Right renal cortex interstitium (tissue), 3 donors: ENCODE measurements at places on chromosomes 1 and 21.

DNA sequence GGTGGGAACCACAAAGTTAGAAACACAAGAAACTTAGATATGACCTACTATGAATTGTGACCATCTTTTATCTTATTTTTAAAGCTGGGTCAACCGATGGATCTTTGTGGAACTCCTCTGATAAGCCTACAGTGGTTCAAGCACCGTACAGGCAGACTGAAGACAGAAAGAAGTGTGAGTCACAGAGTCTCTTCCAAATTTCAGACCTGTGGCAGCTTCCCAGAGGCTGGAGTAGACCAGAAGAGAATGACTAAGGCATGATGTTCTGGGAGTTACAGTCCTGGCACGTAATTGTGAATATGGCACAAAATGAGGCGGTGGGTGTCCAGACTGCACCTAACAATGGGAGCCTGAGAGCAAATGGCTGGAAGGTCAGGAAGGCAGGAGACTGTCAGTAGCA lies 70.0 kb downstream of the LMO4 start:
- DNase-seq = no peak

DNA sequence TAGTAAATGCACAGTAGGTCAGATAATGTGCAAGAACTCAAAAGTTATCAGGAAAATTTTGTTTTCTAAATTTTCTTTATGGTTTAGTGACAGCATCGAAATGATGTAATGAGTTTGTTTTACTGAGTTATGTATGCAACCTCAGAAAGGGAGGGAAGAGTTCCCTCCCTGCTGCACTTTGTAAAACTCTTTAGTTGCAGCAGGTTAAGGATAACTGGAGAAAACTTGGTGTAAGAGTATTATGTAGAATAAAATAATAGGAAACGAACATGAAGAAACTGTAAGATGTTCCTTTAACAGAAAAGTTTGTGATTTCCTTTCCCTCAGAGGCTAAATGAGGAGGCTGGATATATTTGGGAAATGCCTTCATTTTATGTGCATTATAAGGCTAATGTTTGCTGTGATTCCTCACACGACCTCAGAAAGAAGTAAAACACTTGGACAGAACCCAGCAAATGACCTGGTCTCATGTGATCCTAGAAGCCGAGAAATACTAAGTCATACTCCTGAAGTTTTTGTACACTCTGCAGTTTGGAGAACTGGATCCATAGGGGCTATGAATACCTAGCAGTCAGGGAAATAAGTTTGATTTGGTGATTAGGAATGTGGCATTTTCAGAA lies 35.4 kb downstream of the ADGRL2 start:
- DNase-seq = no peak

DNA sequence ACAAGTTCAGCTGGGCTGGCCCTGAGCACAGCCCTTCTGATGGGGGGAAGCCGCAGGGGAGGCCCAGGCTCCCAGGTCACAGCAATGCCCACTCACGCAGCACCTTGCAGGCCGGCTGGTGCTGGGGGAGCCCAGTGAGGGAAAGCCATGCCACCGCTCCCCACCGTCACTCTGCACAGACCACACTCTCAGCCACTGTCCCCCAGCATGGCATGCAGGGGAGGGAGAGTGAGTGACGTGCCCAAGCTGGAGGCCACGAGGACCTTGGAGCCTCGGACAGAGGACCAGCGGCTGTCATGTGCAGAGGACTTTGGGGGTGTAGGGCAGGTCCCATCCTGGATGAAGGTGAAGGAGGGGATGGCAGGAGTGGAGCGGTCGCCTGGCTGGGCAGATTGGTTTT lies 25.1 kb downstream of the SLC45A1 start:
- no peak for DNase-seq

DNA sequence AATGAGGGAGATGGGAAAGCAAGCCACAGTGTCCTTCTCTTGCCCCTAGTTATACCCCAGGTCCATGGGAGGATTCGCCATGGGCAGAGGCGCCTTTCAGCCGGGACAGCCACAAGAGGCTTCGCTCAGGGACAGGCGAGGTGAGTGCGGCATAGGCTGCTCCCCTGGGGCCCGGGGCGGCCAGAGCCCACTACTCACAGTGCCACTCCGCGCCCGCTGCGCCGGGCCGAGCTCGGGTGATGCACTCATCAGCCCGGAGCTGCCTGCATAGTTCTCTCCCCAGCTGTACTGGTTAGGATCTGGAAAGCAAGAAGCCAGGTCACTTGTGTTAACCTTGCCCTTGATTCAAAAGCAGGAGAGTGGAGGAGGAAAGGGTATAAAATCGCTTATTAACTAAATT lies 8.4 kb downstream of the PANK4 start:
- no peak for DNase-seq

- DNase-seq = no peak
Observed at GRCh38 chr1:91799159-91799558, 86.8 kb downstream of the TGFBR3 start.

GRCh38 chr1:242736611-242737010 lies 212.1 kb upstream of the PLD5 start:
- DNase-seq = no peak

DNA sequence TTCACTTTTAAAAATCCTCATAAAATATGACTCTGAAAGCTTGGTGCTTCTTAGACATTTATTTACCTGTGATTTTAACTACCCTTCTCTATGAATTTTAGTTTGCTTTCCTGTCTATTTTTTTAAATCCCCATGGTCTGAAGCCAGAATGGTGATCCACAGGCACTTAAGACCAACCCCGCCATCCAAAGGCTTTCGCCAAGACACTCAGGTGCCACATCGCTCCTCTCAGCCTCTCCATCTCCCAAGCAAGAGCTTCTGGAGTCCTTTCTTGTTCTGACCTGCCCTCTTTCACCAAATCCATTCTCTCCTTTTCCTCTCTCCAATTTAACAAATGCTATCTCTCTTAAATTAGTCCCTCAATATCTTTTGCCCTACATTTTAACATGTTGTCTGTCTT lies 464.6 kb downstream of the PCP4 start:
- no peak for DNase-seq

DNA sequence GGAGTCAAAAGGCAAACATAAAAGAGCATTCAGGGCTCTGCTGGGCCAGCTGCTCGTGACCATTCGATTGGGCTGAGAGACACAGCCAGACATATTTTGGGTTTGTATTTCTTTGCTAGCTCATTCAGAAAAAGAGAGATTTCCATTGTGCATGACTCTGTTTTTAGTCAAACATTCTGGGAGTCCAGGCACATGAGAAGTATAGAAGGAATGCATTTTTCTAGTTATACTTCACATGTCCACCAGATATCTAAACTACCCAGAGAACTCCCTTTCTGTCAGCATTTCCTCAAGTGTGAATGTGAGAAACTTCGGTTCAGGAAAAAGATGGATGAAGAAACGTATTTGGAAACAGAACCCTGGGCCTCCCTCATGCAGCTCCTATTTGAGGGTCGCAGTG lies 6.3 kb upstream of the KCNE1 start:
- no peak for DNase-seq

DNA sequence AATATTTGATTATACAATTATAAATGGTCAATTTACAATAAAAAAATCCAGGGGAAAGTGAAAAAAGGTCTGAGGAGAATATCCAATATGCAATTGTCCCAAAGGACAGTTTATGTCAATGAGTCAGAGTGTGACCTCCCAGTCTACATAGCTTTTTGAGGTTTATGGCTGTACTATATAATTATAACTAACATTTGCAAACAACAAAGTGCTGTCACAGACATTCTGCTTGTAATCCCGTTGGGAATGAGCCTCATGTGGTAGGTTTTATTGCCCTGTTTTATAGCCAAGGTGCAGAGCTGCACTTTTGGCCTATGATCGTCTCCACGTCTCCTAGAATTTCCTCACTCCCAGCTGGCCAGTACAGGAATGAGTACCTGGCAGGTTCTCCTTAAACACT lies 103.8 kb downstream of the ADSS2 start:
- no peak for DNase-seq

DNA sequence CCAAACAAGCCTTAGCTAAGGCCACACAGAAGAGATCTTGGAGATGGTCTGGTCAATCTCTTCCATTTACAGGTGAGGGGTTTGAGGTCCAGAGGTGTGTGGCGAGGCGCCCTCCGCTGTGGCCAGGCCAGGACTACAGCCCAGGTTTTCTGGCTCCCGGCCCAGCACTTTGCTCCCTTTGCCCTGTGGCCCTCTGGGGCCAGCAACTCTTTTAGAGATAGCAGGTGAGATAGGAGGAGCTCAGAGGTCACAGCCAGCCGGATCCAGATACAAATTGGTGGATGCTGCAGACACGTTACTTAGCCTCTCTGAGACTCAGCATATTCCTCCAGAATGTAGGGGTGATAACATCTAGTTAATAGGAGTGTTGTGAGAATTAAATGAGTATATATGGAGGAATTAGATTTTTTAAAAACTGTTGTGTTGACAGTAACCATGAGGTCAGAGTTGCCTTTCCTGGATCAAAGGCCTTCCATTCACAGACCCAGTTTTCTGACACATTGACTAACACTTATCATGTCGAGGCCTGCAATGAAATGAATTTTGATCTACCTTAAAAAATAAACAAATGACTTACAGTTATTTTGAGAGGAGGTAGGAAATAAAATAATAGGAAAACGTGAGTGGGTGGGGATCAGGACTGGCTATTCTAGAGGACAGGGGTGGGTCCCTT lies 16.6 kb downstream of the TEX35 start:
- DNase-seq = no peak

DNA sequence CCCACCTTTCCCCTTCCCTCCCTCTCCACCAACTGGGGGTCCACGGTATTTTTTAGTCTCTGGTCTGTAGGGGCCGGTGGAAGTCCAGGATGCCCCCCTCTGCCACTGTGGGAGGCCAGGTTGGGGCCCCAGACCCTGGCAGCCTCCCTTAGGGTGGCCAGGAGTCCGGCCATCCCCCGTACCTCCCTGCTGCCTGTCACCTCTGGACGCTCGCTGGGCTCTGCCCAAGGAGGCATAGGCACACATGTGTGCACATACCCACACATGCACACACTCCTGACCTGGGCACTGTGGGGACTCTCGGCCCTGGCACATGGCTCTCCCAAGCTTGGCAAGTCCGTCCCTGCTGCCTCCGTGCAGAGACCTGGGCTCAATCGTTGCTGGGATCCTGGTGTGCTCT lies 53.0 kb downstream of the DISP3 start:
- DNase-seq = no peak

DNA sequence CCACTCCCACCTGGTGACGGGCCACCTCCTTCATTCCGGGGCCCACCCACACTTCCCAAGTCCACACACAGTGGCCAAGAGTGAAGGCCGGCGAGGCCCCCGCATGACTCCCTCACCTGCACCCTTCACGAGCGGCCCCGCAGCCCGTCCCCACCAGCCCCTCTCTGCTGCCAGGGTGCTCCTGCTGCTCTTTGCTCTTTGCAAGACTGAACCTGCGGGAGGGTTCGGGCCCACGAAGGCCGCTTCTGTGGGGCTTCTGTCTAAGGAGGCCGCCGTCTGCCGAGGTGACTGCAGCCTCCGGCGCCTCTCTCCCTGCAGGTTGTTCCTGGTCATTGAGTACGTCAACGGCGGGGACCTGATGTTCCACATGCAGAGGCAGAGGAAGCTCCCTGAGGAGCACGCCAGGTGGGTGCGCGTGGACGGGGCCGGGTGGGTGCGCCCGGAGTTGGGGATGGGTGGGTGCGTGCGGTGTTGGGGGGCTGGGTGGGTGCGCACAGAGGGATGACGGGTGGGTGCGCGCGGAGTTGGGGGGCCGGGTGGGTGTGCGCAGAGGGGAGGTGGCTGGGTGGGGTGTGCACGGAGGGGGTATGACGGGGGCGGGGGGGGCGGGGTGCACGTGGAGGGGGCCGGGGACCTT lies 25.3 kb downstream of the FAAP20 start:
- DNase-seq = no peak

DNA sequence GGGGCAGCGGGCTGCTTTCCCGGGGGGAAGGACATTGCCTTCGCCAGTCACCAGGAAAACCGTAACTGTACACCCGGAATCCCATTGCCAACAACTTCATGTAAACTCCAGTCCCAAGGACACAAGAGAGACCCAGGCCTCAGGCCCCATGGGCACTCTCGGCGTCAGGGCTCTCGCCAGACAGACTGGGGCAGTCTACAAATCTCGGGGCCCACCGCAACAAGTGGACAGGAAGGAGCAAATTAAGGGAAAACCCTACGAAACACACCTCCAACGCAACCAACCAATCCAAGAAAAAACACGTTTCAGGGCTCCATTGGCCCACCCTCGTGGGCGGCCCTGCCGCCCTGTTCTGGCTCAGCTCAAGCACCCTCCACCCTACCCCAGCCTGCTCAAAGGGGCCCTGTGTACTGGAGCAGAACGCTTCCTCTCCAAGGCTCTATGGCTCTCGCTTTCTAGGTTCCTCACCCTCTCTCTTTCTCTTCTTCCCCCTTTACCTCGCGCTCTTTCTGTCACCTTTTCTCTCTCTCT lies 4.6 kb upstream of the ZNF678 start:
- DNase-seq = no peak

DNA sequence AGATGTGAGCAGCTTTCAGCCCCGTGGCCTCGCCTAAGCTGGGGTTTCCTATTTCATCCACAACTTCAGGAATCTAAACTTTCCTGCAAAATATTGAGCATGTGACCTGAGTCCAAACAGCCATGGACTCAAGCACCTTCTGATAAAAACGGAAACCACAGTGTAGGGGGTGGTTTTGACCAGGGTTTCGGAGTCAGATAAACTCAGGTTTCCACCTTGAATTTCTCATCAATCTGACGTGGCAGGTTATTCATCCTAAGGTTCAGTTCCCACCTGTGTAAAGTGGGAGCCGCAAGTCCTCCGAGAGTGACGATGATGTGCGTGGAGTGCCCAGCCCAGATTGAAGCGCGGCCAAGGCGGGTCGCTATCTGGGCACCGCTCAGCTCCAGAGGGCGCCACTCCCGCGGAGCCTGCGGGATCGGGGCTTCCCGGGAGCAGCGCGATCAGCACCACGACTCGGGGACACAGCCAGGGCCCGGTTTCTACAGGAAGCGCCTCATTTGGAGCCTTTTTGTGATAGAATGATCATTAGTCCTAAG lies 871 bp upstream of the ETS2 start:
- DNase-seq = no peak

GRCh38 chr21:16942703-16943102 lies 570.1 kb upstream of the CXADR start:
- no peak for DNase-seq

- DNase-seq = no peak
Observed at GRCh38 chr1:195933835-195934234, 674.4 kb downstream of the KCNT2 start.

- no peak for DNase-seq
Observed at GRCh38 chr21:38863291-38863690, 57.6 kb downstream of the ETS2 start.

- no peak for DNase-seq
Observed at GRCh38 chr1:87329526-87330056, 911 bp downstream of the LMO4 start.

DNA sequence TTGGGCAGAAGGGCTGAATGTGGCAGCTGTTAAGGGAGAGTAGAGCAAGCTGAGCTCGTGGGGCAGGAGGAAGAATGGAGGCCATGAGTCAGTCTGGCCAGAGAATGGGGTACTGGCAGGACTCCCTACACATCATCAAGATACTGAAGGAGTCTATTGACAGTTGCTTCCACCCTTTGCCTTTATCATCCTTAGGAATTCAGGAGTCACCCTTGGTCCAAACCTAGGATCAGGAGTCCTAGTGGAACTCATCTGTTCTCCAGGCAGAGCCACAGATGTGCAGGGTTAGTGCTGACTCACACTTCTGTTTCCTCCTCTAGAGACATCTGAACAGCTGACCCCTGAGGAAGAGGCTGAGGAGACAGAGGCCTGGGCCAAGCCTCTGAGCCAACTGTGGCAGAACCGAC lies 18.7 kb upstream of the ST3GAL3 start:
- DNase-seq = no peak

- DNase-seq = no peak
Observed at GRCh38 chr1:208410409-208410808, 166.2 kb upstream of the PLXNA2 start.
